NCI-H2171 (cell line): ENCODE measurements at places on chromosomes 16 and 17.

DNA sequence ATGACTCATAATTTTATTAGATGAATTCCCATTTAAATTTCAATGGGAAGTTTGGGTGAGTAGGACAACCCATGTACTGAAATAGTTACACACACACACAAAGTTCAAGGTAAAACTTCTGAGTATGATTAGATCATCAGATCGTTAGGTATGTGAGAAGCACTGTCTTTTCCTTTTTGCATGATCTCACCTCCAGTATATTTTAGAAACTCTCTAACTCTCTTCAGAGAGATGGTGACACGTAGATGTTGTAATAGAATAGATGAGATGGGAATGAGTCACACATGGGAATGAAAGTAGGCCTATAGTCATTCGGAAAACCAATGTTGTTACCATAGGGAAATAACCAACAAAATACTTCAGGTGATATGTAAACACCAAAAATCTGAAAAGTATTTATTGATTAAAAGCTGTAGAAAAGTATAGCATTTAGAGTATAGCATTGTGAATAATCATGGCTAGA lies 22.2 kb downstream of the KRT23 start:
- DNase-seq: no peak

GRCh38 chr17:8144401-8145231 lies 7.6 kb downstream of the PER1 start:
- no peak for DNase-seq

DNA sequence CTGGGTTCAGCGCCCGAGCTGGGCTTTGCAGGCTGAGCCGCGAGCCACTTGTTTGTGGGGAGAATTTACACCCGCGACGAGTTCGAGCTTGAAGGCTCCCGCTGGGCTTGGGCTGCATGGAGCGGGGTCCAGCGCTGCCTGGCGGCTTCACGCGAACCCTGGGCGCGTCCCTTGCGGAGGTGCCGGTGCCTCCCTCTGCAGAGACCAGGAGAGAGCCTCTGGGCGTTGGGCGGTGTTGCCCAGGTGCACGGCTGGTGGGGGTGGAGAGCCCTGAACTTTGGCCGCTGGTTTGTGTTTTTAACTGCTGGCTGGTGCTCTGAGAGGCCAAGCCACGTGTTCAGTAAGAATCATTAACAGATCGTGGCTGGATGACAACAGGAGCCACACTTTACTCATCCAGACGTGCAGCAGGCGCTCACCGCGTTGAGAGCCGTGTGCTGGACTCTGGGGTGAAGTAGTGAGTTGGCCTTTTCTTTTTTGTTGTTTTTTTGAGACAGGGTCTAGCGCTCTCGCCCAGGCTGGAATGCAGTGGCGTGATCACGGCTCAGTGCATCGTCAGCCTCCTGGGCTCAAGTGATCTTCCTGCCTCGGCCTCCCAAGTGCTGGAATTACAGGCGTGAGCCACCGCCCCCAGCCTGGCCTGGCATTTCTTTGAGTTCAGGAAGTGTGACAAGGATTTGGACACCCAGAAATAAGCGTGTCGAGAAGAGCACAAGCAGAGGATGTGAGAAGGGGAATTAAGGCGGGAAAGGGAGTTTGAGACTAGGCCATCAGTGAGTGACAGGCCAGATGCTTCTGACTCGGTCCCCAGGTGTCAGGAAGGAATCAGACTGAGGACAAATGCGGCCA lies 827 bp downstream of the CDK10 start:
- no peak for DNase-seq

DNA sequence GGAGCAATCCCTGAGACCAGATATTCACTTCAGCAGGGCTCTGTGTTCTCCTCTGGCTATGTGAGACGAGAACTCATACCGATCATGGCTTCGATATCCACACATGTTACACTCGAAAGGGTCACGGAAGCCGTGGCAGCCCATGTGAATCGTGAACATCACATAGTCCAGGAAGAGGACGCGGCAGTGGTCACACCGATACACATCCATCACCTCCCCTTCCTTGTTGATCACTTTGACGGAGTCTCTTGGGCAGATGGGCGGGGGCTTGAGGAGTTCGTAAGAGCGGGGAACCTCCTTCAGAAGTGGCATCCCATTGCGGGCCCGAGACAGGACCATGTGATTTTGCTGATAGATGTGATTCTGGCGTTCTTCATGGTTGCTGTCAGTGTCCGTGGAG lies 28.0 kb downstream of the GRB7 start:
- DNase-seq: no peak

- DNase-seq: no peak
Observed at GRCh38 chr17:33284022-33284421, 9.1 kb downstream of the ASIC2 start.

GRCh38 chr17:30921544-30922196 lies at the start of gene ADAP2:
Gene ADAP2 (plus strand): TSS chr17:30921945. CDS start chr17:30922015, 70 bp downstream.
- no peak for DNase-seq

DNA sequence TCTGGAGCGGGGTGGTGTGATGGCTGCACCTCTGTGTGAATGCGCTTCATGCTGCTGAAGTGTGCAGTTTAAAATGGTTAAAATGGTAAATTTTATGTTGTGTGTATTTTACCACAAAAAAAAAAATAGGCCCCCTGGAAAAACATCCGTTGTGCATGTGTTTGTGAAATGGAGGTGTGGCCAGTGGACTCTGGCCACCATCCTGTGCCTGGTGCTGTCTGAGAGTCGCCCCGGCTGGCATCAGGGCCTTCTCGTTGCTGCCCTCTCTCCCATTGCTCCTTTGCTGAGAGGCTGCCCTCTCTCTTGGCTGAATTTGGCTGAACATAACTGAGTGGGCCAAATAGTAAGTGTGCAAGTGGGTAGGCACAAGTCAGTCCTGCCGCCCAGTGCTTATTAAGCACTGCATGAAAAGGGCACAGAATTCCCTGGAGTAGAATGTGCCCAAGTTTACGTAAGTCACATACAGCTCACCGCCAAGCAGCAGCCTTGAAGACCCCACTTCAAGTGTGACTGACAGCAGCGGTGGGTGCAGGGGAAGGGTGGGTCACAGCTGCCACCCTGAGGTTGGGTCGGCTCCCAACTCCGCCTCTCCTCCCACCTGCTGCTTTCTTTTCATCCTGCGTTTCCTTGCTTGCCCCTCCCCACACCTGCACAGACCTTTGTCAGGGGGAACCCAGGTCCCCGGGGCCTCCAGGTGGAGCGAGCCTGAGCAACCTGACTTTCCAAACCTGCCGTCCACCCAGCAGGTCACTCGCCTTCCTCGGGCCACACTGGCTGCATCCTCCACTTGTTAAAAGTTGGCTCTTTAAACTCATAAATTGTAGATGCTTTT lies 46.8 kb downstream of the FOXK2 start:
- DNase-seq: no peak

- no peak for DNase-seq
Observed at GRCh38 chr17:58246104-58246740, 7.8 kb downstream of the LPO start.

- DNase-seq: no peak
Observed at GRCh38 chr17:8430966-8431365, 4.7 kb upstream of the NDEL1 start.

- DNase-seq: peak; percentile 25
Observed at GRCh38 chr16:57899771-57900661, 70.9 kb downstream of the CNGB1 start.

DNA sequence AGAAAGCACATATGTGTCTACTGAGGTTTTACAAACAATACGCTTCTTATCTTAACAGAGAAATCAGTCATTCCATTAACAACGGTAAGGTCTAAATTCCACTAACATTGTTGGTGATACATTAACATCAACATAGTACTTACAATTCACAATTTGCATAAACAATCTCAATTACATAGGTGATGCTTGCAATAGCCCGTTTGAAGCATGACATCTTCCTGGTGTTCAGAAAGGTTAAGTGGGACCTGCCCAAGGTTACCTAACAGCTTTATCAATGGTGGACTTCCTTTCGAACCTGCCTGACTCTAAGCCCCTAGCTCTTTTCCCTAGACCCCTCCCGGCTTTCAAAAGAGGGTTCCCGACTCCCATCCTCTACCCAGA lies 699 bp downstream of the FAM222B start:
- no peak for DNase-seq

DNA sequence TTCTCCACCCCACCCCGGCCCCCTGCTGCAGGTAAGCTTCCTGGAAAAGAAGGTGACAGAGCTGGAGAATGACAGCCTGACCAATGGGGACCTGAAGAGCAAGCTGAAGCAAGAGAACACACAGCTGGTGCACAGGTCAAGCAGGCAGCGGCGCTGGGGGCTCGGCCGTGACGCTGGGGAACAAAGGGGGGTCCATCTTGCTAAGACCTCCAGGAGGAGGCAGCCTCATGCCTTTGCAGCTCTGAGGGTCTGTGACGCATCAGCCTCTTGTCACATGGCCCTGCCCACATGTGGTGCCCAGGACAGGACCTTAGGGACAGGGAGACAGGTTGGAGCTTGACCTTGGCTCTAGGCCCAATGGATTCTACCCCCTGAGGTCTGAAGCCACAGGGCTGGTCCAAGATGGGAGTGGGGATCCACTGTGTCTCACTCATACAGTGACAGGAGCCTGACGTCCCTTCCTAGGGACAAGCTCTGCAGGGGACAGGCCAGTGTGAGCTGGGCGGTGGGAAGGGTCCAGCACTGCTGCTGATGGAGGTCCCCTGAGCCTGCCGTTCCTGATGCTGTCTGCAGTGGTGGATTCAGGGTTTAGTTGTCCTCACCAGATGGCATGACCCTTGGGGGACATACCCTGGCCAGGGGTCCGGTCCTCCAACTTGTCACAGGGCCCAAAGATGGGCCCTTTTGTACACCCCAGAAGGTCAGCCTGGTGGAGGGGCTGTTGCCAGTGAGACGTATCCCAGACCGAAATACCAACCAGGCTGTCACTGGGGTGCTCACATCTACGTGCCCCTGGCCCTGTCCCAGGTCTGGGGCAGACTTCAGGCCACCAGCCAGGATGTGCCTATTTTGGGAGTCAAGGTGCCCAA lies 132.6 kb downstream of the RAB11FIP4 start:
- DNase-seq: no peak

DNA sequence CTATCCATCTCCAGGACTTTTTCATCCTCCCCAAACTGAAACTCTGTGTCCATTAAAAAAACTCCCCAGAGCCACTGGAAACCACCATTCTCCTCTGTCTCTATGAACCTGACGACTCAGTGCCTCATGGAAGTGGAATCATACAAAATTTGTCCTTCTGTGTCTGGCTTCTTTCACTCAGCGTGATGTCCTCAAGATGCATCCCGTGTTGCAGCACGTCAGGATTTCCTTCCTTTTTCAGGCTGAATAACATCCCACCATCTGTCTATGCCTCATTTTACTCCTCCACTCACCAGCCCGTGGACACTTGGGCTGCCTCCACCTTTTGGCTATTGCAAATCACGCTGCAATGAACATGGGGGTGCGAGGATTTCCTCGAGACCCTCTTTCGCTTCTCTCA lies 12.6 kb upstream of the ALDH3A1 start:
- DNase-seq: no peak

DNA sequence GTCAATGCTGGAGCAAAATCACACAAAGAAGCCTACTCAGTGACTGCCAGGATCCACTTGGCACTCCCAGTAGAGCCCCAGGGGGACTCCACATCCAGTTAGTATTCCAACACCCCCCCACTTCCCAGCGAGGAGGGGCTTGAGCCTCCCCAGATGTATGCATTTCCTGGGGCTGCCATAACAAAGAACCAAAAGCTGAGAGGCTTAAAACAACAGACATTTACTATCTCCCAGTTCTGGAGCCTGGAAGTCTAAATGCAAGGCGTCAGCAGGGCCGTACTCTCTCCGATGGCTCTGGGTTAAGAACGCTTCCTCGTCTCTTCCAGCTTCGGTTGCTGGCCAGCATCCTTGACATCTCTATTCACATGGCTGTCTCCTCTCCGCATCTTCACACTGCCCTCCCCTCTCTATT lies 23.0 kb upstream of the GNA13 start:
- DNase-seq: no peak

GRCh38 chr17:27389542-27390140 lies 66.6 kb upstream of the KSR1 start:
- no peak for DNase-seq

- DNase-seq: no peak
Observed at GRCh38 chr16:57091200-57091974, 996 bp upstream of the CPNE2 start.

DNA sequence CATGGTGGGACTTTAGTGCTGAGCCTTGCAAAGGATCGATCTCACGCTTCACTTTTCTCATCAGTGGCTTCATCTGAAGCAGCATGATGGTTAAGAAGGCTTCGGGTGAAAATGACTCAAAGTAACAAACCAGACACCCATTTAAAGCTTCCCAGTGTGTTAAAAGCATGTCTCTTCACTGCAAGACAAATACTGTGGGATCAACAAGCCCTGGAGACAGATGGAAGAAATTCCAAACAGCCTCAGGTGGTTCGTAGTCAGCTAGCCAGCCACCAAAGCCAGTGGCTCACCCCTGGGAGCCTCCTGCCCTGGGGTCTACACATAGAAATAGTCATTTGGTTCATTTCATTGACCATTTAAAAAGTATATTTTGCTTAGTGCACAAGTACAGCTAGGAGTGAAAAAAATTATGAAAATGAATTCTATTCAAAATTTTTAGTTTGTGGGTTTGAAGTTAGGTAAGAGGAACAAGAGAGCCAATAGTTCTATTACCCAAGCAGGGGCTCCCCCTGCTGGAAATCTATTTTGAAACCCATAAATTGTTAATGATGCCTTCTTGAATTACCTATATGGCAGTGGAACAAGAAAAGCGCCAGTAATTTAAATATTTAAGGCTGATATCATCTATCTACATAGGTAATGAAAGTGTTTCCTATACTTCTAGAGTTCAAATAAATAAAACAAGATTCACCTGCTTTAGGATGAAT lies 51.6 kb downstream of the PMP22 start:
- DNase-seq: no peak

- no peak for DNase-seq
Observed at GRCh38 chr17:14469971-14470370, 169.1 kb downstream of the HS3ST3B1 start.

DNA sequence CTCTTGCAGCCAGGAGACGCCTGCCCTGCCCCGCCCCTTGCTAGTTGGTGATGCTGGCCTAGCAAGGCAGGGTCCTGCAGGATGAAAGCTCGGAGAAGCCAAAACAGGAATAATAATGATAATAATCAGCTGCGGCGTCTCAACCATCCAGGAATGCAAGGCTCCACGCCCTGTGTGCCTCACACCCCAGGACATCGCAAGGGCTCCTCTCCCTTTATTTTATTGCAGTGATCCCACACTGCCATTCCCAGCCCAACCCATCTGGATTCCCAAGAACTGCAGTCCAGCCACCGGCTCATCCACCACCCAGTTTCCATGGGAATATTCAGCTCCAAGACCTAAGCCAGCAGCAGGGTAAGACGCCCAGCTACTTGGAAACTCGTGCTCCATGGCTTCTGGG lies 21.0 kb upstream of the ZNF652 start:
- DNase-seq: no peak

DNA sequence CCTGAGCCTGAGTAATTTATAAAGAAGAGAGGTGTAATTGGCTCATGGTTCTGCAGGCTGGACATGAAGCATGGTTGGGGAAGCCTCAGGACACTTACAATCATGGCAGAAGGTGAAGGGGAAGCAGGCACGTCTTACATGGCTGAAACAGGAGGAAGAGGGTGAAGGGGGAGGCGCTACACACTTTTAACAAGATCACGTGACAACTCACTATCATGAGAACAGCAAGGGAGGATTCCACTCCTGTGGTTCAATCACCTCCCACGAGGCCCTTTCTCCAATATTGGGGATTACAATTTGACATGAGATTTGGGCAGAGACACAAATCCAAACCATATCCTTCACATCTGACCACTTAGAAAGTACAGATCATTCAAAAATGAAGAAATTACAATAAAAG lies 110.6 kb upstream of the SHISA6 start:
- DNase-seq: no peak
